ENCODE measurements at places on chromosomes 7 and 10.

GRCh38 chr7:120805636-120806388 is 52.1 kb downstream of the TSPAN12 start:
- peak; percentile 43 for DNase-seq

DNA sequence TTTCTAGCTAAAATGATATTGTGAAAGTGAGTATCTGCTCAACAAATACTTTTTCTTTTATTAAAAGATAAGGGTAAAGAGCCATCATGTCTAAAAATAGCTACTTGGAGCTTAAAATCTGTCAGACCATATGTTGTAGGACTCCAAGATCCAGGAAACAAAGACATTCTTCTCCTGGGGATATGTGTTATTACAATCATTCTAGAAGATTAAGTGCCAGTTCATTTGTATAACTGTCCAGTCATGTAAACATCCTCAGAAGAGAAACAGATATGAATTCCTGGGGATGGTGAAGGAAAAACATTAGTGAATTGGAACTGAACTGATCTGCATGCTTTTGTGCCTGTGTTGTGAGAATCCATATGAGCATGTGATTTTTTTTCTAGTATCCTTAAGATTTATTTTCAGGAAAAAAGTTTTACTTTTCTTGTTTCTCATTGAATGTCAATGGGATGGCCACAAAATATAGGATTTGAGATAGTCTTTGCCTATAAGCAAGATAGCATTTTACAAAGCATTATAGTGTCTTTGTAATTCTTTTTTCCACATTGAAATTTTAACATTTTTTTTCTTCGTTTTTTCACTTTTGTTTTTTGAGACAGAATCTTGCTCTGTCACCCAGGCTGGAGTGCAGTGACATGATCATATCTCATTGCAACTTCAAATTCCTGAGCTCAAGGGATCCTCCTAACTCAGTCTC is 14.4 kb upstream of the MTERF1 start:
- no peak for DNase-seq

DNA sequence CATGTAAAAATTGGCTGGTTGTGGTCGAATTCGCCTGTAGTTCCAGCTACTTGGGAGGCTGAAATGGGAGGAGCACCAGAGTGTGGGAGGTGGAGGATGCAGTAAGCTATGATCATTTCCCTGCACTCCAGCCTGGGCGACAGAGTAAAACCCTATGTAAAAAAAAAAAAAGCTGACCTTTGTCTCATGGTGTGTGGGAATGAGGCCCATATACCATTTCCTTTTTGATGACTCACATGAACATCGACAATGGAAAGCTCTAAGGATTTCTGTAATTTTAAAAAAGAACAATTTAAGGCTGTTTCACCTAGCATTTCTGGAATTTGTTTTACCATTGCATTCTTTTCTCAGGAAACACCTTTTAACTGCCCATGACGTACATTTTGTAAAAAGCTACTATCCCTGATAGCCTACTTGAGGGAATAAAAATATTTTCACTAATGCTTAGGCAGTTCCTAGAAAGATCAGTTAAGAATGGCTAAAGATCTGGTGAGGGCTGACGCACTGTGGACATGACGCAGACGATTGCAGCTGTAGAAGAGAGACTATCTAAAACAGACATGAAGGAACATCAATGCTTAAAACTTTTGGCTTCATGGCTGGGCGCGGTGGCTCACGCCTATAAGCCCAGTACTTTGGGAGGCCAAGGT is 400.6 kb upstream of the IGFBP3 start:
- DNase-seq, result no peak

DNA sequence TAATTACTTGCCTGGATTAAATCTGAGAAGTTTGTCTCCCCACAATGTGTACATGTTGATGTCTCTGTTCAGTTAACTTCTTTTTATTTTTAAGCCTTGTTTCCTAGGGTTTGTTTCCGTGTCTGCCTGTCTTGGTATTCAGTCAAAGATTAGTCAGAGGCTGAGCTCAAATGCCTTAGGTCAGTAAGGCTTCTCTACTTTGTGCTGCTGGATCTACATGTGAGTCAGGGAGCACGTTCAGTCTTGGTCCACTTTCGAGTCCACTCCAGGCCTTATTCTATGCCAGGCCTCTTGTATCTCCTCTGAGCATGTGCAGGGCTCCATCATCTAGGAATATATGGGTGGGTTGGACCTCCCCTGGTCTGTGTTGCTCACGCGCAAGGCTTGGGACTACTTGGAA is 93.3 kb upstream of the FZD8 start:
- no peak for DNase-seq

- no peak for DNase-seq
These were observed 59.1 kb downstream of the ANKRD26 start for GRCh38 chr10:27041196-27041595.

- DNase-seq, result no peak
These were observed 287.1 kb upstream of the CSTF2T start for GRCh38 chr10:51986516-51986915.

DNA sequence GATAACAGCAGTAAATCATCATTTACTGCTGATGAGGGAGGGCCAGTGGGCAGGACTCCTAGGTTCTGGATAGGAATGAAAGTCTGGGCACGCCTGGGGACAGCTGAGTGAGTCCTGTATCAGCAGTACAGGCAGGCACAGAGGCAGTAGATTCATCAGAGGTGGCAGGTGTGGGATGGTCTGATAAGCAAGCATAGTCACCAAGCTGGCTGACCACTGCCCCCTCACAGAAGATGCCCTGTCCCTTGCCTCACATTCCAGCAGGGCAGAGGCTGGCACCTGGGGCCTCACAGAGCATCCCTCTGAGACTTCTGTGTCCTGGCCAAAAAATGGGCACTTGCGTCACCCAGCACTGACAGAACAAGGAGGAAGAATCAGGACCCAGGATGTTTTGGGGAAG is 23.2 kb upstream of the ACSM6 start:
- no peak for DNase-seq

DNA sequence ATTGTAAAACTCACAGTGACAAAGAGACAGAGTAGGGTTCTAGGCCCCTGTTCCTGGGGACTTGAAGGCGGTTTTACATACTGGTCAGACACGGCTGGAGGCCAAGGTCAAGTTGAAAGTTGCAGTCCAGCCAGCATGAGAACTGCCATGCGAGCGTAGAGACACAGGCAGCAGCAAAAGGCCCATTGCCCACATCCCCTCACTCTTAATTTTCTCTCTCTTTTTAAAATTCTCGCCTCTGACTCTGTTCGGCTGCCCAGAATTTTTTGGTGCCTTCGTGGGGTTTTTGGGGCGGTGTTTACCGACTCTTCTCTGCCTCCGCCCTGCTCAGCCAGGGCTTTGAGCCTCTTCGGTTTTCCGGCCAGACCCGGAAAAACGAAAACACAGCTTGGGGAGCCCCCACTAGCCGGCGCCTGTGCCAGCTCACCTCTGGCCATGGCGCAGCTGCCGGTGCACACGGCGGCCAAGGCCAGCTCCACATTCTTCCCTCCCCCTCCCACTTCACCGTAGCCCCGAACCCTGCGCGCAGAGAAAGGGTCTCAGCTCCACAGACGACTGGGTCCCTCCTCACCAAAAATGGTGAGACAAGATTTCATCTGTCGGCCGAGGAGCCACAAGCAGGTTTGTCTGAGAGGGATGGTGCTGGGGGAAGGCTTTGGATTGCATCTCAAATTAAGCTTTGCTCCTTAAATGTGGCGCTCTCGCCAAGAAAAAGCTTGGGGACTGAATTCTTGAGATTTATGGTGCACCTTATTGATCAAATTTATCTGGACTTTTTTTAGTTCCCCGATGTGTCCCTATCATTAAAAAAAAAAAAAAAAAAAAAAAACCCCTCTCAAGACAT is 2.3 kb upstream of the HOXA13 start:
- no peak for DNase-seq

GRCh38 chr10:71029411-71029892 is 141.1 kb upstream of the PCBD1 start:
- DNase-seq, result no peak

GRCh38 chr10:21517134-21518031 is 8.1 kb downstream of the SKIDA1 start:
- DNase-seq, result peak; percentile 45

- no peak for DNase-seq
These were observed 4.1 kb upstream of the BMPER start for GRCh38 chr7:33901199-33901598.

DNA sequence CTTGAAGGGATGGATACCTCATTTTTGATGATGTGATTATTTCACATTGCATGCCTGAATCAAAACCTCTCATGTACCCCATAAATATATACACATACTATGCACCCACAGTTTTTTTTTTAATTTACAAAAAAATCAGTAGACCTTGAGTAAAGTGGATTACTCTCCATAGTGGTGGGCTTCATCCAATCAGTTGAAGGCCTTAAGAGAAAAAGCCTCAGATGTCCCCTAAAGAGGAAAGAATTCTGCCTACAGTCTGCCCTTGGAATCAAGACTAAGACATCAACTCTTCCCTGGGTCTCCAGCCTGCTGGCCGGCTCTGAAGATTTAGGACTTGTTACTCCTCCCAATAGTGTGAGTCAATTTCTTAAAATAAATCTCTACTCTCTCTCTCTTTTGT is 1.1 kb downstream of the AZGP1 start:
- no peak for DNase-seq

DNA sequence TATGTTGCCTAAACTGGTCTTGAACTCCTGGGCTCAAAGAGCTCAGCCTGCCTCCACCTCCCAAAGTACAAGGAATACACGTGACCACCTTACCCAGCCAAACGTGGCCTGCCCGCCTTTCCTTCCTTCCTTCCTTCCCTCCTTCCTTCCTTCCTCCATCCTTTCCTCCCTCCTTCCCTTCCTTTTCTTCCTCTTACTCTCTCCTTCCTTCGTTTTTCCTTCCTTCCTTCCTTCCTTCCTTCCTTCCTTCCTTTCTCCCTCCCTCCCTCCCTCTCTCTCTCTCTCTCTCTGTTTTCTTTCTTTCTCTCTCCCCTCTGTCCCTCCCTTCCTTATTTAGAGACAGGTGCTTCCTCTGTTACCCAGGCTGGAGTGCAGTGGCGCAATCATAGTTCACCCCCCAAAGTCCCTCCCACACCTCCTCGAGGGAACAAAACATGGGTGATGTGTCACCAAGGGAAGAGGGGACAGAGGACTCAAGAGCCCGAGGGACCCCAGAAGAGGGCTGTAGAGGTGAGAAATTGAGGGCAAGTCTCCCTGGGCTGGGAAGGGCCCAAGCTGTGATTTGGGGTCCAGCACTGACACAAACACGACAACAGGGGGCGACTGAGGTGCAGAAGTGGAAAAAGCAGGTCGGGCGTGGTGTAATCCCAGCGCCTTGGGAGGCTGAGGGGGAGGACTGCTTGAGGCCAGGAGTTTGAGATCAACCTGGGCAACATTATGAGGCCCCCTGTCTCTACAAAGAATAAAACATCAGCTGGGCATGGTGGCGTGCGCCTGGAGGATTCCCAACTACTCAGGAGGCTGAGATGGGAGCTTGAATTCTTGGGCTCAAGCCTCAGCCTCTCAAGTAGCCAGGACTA is 28.1 kb downstream of the EPHB4 start:
- DNase-seq, result peak; percentile 72

GRCh38 chr10:82071231-82071630 is 196.2 kb downstream of the NRG3 start:
- DNase-seq, result no peak

DNA sequence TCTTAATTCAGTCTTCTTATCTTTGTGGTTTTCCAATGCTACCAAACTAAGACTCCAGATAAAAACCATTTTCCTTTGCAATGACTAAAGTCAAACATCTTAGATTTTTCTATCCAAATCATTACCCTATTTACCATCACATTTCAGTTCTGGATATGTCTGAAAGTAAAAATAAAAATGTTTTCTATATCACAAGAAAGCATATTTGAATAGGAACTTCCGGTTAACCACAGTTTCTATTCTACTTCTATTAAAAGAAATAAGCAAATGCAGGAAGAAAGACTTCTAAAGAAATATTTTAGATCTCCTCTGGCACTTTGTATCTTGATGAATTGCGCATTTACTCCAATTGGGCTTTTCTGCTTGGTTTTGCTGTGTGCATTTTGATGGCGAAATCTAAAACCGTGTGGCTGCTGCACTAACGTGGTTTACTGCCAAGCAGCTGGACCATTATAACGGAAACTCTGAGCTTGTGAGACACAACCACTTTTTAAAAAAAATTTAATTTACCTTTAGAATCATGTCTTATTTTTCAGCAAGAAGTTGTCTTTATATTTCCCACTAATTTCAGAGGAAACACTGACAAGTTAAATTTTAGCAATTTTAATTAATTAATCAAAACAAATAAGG is 146.1 kb downstream of the VPS50 start:
- no peak for DNase-seq

- no peak for DNase-seq
These were observed 36.6 kb upstream of the GJD4 start for GRCh38 chr10:35568483-35569015.

GRCh38 chr10:113496111-113497109 is 56.4 kb upstream of the HABP2 start:
- no peak for DNase-seq

- DNase-seq, result no peak
These were observed 1.4 kb downstream of the MXI1 start for GRCh38 chr10:110208614-110209453.

- DNase-seq, result no peak
These were observed 14.1 kb downstream of the ZNF467 start for GRCh38 chr7:149759093-149759860.

GRCh38 chr10:124518366-124518765 is 56.7 kb downstream of the LHPP start:
- DNase-seq, result no peak

GRCh38 chr10:91941426-91941825 is 17.9 kb downstream of the BTAF1 start:
- DNase-seq, result no peak

- DNase-seq, result peak; percentile 85
These were observed 27.3 kb downstream of the PPIF start for GRCh38 chr10:79374312-79375191.

- DNase-seq, result no peak
These were observed 240.0 kb downstream of the TEX36 start for GRCh38 chr10:125442856-125443540.

DNA sequence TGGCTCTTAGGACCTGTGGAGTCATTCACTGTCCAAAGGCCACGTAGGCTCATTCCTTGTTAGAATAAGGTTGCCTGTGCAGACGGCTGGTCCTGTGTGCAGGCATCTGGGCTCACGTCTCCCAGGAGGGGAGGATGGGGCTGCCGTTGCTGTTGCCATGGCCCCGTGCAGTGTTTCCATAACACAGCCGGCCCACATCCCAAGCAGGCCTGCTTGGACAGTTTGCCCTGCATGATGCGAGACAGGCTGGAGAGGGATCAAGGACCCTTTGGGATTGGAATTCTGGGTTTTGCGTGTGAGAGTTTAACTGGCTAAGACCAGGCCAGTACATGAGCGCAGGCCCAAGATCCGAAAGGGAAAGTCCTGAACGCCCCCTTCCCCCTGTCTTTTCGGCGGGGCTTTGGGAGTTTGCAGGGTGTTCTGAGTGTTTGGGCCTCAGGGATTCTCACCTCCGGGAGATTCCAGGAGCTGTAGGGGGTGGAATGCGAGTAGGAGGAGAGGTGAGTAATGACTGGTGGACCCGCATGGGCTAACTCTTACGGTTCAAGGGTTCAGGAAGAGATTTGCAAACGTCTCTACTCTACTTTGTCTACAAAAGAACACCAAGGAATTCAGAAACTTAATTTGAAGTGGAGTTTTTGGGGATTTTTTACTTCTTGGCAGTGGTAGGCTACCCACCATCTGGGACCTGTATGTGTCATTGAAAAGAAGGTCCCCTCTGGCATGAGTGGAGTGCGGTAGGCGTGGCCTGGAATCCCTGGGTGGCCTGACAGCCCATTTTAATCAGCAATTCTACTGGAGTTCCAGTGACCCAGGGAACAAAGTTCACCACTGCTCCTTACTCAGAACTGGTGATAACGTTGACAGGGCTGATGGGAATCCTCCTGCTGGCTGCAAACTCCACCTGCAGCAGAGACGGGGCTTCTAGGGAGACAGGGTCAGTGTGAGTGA is 125.4 kb downstream of the ITIH5 start:
- no peak for DNase-seq

All from activated T-cell treated with anti-CD3 and anti-CD28 coated beads, Interleukin-2, amount 50 U/mL, for 48 hours (primary cell).